ENCODE measurements at places on chromosomes 11 and 22.

DNA sequence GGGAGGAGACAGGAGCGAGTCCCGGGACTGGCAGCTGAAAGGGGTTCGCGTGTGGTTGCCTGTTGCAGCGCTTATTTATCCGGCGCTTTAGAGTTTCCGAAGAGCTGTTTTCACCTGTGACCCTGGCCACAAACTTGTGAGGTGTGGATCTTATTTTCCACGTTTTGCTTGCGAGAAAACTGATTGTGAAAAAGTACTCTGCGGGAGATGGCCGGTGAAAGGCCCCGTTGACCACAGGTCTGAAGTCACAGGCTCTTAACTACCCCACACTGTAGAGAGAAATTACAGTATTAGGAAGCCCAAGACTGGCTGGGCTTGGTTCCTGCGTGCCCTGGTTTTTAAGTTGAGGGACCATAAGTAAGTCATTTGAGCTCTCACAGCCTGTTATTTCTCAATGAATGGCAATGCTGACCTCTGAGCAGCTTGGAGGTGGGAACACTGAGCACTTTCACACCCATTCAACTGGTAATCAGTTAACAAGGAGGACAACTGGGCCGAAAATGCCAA, 379 bp upstream of the RAB38 start:
- no peak for DNase-seq

DNA sequence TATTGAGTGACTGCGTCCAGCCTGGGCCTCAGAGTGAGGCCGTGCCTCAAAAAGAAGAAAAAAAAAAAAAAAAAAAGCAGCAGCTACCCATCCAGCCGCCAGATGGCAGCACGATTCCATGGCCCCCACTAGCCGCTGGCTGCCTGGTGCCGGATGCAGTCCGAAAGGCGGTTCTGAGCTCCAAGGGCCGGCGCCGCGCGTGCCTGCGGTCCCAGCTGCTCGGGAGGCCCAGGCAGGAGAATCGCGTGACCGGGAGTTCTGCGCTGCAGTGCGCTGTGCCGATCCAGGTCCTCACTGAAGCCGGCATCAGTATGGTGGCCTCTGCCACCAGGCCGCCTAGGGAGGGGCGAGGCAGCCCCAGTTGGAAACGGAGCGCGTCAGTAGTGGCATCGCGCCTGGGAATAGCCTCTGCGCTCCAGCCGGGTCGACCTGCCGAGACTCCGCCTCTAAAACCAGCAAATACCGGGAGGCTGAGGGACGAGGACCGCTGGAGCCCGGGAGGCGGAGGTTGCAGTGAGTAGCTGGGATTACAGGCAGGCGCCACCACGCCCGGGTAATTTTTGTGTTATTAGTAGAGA, 19.3 kb downstream of the SCARF2 start:
- DNase-seq = peak; percentile 44

GRCh38 chr22:49305214-49305965, 522.3 kb downstream of the BRD1 start:
- DNase-seq = no peak

DNA sequence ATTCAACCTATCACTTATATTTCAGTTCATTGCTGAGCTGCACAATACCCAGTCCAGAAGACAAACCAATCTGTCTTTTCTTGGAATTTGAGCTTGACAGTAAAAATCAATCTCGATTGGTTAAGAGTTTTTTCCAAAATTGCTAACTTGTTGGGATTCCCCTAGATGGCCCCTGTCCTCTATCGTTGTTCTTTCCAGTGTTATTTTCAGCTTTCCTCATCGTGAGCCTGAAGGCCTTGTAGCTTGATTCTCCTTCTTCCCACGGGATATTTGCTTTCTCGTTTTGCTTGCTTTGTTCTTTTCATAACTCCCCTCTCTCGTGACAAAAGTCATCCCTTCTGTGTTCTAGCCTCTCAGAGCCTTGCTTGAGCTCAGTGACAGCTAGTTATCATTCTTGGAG, 3.1 kb downstream of the OR8B8 start:
- no peak for DNase-seq

GRCh38 chr11:120215634-120216033, 4.8 kb downstream of the OAF start:
- no peak for DNase-seq

DNA sequence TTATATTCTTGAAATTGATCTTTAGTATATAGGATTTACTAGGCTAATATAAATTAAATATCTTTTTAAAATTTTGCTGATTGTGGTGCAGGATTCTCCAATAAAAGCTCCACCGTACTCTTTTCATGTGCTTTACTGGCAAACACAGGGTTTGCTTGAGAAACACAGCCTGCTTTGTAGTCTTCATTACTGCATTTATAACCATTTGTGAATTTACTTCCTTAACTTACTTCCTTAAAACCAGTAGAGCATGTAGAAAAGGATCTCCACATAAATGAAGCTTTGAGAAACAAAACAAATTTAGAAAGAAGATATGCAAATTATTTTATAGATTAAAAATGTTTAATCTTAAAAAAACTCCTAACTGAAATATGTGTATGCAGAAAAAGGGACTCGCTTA, 28.8 kb downstream of the SWAP70 start:
- DNase-seq = no peak

DNA sequence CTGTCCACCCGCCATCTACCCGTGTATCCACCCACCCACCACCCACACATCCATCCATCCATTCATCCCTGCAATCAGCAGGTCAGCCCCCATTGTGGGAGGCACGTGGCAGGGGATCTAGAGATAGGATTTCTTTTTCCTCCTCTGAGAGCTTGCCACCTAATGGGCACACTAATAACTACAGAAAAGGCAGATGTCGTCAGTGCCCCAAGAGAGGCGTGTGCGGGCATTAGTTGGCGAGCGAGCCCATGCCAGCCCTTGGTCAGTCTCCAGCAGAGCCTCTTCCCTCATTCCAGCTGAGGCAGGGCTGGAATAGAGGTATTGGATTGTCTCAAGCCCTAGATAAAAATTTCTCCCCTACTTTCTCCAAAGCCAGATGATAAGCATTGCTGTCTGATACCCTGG, 9.7 kb downstream of the USP2 start:
- DNase-seq = no peak

DNA sequence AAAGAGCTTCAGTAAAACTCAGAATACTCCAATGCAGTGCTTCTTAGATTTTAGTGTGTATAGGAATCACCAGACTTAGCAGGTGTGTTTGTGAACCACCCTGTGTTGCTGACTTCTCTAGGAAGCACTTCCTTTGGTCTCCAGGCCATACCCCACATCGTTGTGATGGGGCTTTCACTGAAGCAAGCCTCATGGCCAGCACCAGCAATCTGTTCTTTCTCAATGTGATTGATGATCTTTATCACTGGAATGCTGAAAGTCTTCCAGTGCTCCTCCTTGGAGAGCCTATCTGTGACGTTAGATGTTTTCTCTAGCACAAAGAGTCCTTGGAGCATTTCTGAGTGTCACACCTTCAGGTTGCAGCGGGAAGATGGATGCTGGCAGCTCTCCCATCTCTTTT, 280.5 kb downstream of the DDX10 start:
- no peak for DNase-seq

GRCh38 chr22:50174382-50175190, 4.1 kb downstream of the PANX2 start:
- DNase-seq = no peak

DNA sequence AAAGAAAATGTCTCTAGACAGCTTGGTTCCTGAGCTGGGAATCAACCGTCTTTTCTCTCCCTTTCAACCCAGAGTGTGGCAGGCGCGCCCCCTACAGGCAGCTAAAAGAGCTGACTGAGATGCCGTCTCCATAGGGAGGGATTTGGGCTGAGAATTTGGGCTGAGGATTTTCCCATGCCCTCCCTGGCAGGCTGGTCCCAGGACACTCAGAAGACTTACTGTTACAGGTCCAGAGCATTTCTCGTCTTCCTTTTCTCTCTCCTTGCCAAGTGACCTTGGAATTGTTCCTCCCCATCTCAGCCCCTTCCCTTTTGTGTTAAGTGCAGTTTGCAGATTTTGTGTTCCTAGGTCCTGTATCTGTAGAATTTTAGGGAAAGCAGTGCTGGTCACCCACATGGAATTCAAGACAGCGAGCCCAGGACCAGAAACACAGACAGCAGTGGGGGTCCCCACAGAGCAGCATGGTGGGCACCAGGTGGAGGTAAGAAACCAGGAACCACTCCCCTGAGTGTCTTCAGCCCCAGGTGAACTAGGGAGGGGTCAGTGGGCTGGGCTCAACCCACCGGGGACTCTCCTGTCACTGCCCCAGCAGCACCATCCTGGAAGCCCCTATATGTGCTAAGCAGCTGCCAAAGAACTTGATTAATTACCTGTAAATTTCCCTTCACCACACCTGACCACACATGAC, 9.9 kb upstream of the IGLL5 start:
- peak; percentile 56 for DNase-seq

DNA sequence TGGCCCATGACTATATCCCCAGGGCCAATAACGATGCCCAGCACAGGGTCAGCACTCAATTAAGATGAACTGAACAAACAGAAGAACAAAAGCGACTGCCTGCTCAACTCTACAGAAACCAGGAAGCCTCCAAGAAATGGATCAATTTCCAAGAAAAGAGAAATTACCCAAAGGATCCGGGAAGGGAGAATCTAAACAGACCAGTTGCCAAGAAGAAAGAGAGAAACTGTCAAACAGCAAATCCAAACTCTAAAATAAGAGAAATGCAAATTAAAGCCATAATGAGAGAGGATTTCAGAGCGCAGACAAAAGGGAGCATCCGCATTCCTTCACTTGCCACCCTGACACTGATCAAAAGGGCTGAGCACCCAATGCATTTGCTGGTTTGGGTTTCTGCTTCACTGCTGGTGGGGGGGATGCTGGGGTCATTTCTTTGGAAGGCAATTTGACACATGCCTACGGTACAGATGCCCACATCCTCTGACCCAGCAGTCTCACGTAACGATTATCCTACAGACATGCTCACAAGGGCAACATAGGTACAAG, 37.7 kb upstream of the RFPL3 start:
- DNase-seq = no peak
